ENCODE measurements at places on chromosomes 6 and 20.

DNA sequence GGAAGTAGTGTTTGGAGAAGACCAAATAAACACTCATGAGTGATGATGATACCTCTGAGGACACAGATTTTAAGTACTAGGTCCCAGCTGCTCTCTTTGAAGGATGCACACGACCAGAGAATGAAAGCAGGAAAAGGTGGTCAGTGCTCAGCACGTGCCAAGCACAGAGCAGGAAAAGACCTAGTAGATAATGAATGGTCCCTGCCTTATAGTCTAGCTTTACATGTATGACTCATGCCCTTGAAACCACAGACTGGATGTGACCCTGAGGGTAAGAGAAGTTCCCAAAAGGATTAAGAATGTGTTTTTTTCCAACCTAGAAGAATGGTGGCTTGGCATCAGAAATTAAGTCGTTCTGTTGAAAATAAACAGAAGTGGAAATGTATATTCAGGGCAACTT is 2.8 kb upstream of the MC3R start:
- ATAC-seq, result peak; percentile 47

- no peak for ATAC-seq
Measured at GRCh38 chr6:144566868-144567615, 281.9 kb downstream of the UTRN start.

- peak; percentile 20 for ATAC-seq
Measured at GRCh38 chr6:159595173-159595572, 97.9 kb downstream of the SOD2 start.

DNA sequence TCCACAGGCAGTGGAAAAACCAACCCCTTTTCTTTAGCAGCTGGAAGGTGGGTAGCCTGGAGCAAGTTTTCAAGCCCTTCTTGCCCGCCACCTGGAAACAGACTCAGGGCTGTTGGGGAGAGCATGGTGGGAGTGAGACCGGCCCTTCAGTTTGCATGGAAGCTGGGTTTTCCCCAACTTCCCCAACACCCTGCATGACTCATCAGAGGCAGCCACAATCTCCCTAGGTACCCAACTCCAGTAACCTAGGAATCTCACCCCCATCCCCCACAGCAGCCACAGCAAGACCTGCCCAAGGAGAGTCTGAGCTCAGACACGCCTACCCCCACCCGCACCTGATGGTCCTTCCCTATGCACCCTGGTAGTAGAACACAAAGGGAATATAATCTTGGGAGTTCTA is 86.3 kb upstream of the IRAK1BP1 start:
- ATAC-seq, result no peak

GRCh38 chr6:30821862-30822784 is 62.2 kb upstream of the DDR1 start:
- ATAC-seq, result no peak

DNA sequence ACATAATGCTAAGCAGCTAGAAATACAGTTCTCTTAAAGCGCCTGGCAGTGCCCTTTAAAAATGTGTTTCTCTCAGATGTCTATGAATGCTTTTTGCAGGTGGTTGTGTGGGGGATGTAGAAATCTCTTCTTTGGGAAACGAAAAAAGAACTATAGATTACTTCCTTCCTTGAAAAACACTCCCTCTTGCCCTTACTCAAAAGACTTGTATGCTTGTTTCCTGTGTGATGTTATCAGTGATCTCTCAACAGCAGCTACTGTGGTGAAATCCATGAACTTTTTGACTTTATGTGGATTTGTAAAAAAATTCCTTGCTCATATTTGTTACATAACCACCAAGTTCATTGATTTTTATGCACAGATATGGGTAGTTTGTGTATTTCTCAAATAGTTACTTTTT is 916.5 kb downstream of the QKI start:
- no peak for ATAC-seq

- no peak for ATAC-seq
Measured at GRCh38 chr6:28922004-28922820, 1.6 kb downstream of the TRIM27 start.

- ATAC-seq, result no peak
Measured at GRCh38 chr6:115899730-115900282, 160.9 kb downstream of the FRK start.

GRCh38 chr20:46040902-46041535 is 12.0 kb downstream of the SLC12A5 start:
- ATAC-seq, result peak; percentile 59

GRCh38 chr20:59903621-59904020 is 29.8 kb downstream of the SYCP2 start:
- no peak for ATAC-seq
